ENCODE measurements at places on chromosomes 1 and 21.

DNA sequence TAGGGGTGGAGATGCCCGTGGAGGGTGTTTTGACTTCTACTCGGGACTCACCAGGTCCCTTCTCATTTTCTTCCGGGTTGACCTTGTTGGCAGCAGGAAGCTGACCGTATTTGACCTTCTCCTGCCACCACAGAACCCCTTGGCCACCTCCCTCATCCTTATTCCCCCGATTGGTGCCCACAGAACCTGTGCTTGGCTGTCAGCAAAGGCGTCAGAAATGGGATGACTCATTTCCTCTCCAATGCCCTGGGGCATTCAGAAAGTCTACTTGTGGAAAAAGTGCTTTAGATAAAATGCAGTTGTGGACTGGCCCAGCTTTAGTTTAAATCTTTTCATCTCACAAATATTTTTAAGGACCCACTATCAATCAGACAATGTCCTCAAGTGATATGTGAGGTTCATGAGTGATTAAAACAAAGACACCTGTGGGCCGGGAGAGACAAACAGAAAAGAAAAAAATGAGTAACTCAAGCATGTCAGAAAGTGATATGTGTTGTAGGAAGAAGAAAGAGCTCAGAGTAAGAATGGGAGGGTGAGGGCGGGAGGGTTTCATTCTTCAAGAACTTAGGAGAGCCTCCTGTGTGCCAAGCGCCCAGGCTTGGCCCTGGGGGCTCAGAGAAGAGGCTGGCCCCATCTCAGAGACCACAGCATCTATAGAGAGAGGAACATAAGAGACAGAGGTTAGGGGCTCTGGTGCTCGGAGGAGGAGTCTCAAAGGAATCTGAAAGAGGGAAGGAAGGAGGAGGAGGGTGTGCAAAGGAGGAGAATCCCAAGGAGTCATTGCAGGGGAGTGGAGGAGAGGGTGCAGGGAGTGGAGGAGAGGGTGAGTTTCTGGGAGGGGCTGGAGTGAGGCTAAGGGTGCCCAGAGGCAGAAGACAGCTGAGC lies 221.6 kb upstream of the VAMP3 start:
- DNase-seq: peak; percentile 73

DNA sequence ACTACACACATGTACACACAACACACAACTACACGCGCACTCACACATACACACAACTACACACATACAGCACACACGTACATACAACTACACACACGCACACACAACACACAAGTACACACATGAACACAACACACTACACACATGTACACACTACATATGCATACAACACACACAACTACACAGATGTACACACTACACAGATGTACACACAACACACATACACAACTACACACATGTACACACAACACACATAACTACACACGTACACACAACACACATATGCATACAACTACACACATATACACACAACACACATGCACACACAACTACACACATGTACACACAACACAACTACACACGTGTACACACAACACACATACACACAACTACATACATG lies 318.6 kb downstream of the CAMTA1 start:
- no peak for DNase-seq

DNA sequence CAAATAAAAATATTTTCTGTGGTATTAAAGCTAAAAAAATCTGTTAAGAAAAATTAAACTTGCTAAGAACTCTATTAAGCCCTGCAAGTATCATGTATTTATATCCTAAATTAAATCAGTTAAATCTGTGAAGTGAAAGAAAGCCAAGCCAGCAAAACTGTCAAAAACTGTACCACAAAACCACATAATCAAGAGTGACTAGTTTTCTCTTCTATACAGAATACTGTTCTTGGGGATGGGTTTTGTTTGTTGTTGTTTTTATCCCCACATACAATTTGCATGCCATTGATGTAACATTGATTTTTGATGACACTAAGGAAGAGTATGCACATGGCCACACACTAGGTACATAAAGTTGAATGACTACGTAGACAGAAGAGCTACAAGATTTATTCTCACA lies 20.4 kb downstream of the DPH5 start:
- peak; percentile 13 for DNase-seq

DNA sequence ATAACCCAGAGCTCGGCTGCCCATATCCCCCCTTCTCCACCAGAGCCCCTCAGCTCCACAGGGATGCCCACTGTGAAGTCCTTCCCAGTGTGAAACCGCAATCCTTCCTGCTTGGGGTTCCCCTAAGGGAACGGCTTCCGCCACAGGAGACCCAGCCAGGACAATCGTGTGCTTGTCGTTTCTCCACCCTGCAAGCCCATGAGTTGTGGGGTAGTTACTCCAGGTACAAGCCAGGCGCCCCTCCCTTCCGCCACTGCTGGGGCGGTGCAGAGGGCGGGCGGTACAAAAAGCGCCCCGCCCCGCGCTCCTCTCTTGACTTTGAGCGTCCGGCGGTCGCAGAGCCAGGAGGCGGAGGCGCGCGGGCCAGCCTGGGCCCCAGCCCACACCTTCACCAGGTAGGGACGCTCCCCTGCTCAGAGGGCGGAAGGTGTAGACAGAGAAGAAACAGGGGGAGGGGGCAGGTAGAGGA lies at the start of gene TINAGL1:
TINAGL1 (plus strand) TSS at position 315 of the 469 bp plus-strand sequence. CDS start 634 bp downstream, outside the sequence.
- DNase-seq: peak; percentile 54

DNA sequence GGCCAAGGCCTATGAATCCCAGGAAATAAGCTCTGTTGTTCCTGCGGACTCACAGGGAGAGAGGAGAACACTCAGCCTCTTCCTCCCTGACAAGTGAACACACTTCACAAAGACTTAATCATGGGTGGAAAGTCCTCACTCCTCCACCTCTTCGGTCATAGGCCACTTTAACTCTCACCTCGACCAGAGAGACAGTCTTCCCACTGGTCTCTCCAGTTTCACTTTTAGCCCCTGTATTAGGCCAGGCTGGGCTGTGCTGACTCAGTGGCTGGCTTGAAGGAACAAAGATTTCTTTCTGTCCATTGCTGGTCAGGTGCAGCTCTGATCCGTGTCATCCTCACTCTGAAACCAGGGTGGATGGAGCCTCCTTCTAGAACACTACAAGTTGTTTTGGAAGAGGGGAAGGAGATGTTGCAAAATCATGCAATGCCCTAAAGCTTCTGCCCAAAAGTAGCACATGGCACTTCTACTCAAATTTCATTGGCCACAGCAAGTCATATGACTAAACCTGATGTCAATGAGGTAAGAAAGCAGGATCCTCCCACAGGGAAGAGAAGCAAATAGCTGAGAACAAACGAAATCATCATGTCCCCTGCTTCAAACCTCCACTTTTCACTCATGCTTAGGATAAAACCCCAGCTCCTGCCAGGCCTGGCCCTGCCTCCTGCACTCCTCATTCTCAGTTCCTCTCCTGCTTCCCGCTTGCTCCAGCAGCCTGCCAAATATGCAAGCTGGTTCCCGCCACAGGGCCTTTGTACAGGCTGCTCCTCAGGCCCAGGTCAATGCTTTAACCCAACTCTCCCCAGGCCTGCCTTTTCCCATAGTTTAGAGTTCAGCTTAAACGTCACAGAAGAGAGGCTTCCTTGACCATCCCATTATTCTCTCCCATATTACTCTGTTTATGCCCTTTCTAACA lies 150.5 kb upstream of the RUNX3 start:
- DNase-seq: peak; percentile 26

DNA sequence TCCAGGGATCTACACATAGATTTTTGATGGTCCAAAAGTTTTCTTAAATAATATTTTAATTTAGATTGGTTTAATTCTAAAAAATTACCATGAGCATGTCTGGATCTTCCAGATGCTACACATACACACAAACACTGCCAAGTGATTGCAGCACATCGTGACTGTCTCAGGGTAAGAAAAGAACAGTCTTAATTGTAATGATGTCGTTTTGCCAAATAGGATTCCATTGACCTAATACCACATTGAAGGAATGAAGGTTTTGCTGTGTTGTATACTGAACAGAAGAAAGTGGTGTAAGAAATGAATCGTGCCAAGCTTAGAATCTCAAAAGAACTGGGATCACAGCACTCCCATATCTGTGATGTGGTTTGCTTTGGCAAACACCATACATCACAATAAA lies 633.3 kb upstream of the CAMK1G start:
- DNase-seq: no peak

DNA sequence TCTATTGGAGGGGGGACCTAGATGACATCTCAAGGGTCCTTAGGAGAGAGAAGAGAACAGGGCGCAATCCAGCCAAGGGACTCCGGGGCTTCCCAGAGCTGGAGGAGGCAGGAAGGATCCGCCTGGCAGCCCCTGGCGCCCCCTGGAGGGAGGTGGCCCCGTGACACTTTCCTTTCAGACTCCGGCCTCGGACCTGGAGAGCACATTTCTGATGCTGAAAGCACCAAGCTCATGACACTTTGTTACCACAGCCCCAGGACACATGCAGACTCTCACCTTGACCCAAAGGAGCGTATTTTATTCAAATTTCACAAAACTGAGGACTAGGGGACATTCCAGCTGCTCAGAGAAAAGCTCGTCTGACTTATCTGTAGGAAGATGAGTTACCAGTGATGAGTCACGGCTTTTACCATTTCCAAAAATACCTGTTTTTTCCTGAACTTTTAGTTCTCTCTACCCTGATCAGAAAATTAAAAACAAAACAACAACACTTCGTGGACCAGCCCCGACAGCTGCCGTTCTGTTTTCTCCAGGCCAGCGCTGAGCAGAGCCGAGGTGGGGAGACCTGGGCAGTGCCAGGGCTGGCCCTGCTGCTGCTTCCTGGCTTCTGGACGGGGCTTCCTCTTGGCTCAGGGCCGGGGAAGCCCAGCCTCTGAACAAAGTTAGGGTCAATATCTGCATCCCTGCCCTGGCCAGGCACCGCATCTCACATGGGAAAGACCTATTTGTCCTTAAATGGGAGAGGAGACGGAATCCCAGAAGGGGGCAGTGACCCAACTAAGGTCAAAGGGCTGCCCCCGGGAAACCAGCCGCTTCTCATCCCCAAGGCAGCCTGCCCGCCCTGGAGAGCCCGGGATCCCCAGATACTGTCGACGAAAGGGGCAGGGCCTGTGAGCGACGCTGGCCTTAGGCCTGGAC lies 21.6 kb upstream of the POFUT2 start:
- peak; percentile 73 for DNase-seq

DNA sequence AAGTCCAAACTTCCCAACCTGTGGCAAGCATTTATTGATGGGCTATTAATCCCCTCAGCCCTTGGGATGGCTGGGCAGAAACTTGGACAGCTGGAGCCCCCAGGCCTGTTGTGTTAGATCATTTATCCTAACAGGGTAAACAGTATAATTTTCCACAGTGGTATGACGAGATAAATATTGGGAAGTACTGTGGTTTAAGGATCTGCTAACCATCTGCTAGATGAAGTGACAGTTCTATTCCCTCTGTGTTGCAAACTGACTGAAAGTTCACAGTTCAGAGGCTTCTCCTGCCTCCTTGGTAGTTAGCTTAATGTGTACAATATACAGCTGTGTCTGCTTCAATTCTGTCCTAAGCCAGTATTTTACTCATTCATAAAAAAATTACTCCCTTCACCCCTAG lies 127.5 kb upstream of the CHODL start:
- DNase-seq: no peak

GRCh38 chr21:34604556-34604955 lies 10.4 kb downstream of the RCAN1 start:
- no peak for DNase-seq

GRCh38 chr1:171083222-171083621 lies 7.5 kb upstream of the FMO3 start:
- DNase-seq: no peak

DNA sequence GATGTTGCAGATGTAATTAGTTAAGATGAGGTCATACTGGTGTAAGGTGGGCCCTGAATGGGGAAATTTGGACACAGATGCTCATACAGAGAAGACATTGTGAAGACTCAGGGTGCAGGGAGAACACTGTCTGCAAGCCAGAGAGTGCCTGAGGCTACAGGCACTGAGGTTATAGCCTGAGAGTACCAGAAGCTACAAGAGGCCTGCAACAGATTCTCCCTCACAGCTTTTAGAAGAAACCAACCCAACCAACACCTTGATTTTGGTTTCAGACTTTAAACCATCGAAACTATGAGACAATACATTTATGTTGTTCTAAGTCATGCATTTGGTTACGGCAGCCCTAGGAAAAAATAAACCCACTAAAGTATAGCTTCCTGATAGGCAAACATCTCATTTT lies 321.7 kb upstream of the USP25 start:
- DNase-seq: no peak

DNA sequence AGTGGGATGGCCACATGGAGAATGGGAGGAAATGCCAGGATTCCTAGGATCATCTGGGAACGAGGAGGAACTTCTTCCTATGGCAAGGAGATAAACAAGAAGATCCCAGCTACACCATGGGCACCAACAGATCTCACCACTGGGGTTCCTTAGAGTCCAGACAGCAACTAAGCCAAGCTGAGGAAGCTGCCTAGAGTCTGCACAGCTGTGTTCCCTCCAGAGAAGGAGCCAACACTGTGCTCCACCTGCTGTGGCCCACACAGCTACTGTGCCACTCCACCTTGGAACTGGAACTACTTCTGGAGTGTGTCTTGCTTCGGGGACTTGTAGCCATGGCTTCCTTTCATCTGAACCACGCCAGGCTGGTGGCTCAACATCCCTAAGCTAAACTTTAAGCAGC lies 6.0 kb downstream of the IFNAR1 start:
- DNase-seq: no peak

- DNase-seq: no peak
Observed at GRCh38 chr1:240031414-240031813, 60.3 kb upstream of the FMN2 start.

- DNase-seq: peak; percentile 59
Observed at GRCh38 chr1:6523566-6523965, 30.7 kb downstream of the NOL9 start.

DNA sequence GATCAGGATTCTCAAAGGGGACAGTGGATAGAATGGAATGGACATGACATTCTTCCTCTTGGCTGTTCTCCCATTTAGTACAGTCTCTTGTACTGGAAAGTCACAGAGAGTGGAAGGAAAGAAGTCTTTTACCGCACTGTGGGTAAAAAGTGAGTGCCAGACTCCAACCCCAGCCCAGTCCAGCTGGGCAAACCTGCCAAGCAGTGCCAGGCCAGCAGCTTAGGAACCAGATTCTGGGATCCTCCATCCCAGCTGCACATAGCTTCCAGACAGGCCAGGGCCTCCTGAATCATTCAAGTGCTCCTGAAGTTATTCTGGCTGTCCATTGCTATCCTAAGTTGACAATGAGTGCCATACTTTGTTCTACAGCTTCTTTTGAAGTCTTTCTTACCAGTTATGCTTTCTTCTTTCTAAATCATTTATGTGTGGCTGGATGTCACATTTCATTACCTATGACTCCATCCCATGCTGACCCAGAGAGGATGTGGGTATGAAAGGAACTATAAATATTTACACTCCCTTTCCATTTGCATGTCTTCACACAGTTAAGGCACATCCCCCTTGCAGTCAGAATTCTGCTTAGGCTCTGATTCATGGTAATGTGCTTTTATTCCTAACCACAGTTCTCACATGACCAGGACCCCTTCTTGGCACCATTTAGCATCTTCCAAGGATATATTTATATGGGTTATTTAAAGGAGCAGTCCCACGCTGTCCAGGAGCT lies 88.9 kb downstream of the AK5 start:
- DNase-seq: no peak

GRCh38 chr1:17363351-17363750 lies 8.6 kb upstream of the PADI6 start:
- no peak for DNase-seq

All from hematopoietic multipotent progenitor cell treated with erythropoietin and hydrocortisone succinate and interleukin-3 and kit ligand, for 4 days (in vitro differentiated cells).